ENCODE measurements at places on chromosomes 12 and 14.

- DNase-seq, result no peak
Observed at GRCh38 chr12:90253136-90253535, 544.5 kb upstream of the ATP2B1 start.

- no peak for DNase-seq
Observed at GRCh38 chr14:93231129-93231979, 24.3 kb downstream of the UBR7 start.

DNA sequence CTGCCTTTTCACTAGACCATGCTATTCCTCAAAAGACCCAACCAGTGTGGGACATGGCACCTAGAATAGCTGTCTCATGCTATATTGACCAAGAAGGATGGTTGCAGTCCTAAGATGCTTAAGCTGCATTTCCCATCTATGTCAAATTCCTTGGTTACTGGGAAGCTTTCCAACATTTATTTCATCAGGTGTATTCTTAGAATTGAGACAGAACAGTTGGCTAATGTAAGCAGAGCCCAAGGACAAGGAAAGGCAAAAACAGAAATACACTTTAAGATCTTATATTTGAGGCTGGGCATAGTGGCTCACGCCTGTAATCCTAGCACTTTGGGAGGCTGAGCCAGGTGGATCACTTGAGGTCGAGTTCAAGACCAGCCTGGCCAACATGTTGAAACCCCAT is 24.7 kb downstream of the ARG2 start:
- DNase-seq, result no peak

- no peak for DNase-seq
Observed at GRCh38 chr12:54384591-54385041, at the start of gene ZNF385A. Gene ZNF385A (minus strand): TSS chr12:54384733. CDS start chr12:54384514, 219 bp downstream.

DNA sequence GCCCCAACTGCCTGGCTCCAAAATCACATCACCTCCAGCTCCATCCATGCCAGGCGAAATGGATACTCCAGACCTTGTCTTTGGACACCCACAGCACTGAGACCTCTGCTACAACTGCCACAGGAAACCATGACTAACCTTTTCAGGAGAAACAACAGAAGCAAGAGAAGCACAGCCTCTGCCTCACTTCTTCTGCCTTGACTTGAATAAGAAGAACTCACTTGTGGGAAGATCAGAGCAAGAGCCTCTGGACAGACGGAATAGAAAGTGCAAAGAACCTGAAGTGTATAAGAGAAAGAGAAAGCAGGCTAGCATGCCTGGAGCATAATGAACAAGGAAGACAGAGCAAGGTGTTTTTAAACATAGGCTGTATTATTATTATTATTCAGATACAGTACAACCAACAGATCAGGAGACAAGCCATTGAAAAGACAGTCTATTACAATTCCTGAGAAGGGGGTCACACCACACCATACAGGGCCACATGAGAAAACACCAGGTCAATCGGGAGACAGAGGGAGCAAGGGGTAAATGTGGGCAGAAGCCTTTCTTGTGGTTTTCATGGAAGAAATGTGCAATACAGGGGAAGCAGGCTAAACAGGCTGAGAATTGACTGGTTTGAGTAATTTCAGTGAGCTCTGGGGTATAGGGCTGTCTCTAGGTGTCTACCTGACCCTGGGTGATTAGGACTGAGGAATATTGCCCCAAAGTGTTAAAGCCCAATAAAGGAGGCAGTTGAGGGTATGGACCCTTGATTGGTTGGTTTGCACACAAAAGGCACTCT is 7.4 kb upstream of the OR10P1 start:
- DNase-seq, result no peak

- no peak for DNase-seq
Observed at GRCh38 chr12:104177663-104178501, 37.7 kb upstream of the TXNRD1 start.

- no peak for DNase-seq
Observed at GRCh38 chr14:102771144-102771543, 6.1 kb upstream of the TRAF3 start.

Measured in T-helper 1 cell (primary cell).